ENCODE measurements at places on chromosomes 11 and 22.

DNA sequence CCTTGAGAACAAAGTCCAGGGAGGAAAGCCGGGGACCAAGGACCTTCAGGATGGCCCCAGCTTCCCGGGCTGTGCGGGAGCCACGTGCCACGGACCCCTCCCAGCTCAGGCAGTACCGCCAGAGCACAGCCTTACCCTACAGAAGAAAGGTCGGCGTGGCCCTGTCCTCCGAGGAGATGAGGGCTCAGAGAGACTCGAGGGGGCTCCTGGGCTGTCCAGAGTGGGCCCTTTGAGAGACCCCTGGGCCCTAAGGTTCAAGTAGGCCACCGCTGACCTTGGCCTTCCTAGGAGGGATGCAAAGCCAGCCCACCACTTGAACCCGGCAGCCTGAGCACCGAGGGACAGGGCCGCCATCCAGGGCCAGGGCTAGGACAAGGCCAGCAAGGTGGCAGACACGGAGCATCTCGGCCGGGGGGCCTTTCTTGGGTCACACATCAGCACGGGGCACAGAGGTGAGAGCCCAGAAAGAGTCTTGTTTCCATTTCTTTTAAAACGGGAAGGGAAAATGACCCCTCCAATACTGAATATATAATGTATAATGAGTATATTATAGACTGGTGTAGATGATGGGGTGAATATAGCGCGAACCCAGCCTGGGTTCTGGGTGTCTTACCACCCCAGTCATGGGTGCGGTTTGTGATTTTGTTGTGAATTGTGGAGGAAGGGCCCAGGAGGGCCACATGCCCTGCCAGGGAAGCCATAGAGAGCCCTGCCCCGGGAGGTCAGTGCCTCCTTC, 34.4 kb upstream of the PPARA start:
- DNase-seq = no peak

- no peak for DNase-seq
Observed at GRCh38 chr11:115406404-115406803, 97.8 kb downstream of the CADM1 start.

DNA sequence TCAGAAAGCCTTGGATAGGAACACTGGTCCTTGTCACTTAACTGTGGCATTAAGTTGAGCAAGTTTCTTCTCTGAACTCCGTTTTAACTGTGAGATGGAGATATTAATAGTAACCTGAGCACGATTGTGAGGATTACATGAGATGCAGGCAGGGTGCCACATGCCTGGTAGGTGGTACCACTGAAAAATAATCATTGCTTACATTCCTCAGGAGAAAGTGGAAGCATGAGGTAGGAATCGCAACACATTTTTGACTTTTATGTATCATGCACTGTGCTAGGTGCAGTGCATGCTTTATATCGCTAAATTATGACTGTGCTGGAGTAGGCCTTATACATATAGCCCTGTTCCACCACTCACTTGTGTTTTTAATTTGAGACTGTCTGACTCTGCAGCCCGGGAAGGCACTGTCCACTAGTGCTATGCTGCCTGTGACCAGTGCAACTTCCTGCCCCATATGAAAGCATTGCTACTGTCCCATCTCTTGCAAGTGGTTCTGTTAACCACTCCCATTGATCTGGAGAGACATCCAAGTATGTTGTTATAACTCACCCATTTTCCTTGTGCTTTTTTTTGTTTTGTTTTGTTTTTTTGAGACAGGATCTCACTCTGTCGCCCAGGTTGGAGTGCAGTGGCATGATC, 1.0 kb downstream of the UQCR10 start:
- no peak for DNase-seq

GRCh38 chr11:48270621-48271020, 7.0 kb downstream of the OR4X1 start:
- no peak for DNase-seq

GRCh38 chr11:66007201-66007634, 4.6 kb upstream of the CST6 start:
- DNase-seq = no peak

- DNase-seq = no peak
Observed at GRCh38 chr11:64643920-64644646, 53.1 kb downstream of the SLC22A12 start.

DNA sequence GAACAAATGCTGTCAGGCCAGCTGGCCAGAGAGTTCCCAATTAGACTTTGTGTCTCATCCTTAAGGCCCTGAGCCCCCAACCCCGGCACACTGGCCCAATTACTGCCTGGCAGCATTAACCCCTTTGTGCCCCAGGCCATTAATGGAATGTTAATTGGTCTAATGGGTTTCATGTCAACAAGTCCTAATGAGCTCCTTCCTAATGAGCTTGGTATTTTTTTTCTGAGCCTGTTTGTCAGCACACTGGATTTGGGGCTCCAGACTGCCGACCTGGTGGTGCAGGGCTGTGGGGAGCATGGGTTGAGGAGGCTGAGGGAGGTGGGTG, 148.8 kb downstream of the FEZ1 start:
- no peak for DNase-seq

GRCh38 chr11:61037441-61038093, 64.7 kb upstream of the CD5 start:
- DNase-seq = peak; percentile 66

DNA sequence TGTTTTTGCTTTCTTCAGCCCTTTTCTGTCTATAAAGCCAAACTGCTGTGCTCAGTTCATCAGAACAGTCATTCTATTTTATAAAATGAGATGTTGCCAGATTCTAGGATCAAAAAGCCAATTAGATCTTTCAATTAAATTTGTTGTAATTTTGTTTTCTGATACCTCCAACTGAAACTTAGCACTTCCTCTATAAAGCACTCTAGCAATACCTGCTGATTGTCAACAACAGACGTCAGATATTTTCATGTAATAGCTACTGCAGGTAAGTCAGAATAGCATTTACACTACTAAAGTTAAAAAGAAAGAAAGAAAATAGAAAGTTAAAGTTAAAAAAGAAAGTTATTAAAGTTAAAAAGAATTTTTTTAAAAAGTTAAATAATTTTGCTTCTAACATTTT, 19.6 kb downstream of the RRAS2 start:
- DNase-seq = no peak

DNA sequence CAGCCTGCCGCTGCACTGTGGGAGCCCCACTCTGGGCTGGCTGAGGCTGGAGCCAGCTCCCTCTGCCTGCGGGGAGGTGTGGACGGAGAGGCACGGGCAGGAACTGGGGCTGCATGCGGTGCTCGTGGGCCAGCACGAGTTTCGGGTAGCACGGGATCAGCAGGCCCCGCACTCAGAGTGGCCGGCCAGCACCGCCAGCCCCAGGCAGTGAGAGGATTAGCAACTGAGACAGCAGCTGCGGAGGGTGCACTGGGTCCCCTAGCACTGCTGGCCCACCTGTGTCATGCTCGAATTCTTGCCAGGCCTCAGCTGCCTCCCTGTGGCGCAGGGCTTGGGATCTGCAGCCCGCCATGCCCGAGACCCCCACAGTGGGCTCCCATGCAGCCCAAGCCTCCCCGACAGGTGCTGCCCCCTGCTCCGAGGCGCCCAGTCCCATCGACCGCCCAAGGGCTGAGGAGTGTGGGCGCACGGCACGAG, 24.0 kb upstream of the OR5B21 start:
- no peak for DNase-seq

DNA sequence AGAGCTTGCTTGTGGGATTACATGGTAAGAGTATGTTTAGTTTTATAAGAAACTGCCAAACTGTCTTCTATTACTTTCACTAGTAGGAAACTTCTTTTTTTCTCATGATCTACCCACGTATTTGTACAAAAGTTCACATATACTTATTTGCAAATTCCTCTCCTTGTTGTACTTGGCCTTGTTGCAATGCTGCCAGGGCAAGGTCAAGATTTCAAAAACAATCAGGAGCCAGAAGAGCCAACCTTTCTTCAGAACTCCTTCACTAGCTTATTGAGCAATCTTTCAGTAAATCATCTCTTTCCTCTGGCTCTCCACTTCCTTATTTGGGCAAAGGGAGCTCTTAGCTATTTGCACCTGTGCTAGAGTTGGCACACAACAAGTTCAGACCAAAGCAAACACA, 9.7 kb downstream of the SRSF8 start:
- DNase-seq = peak; percentile 74

- DNase-seq = no peak
Observed at GRCh38 chr11:128424851-128425285, 162.5 kb downstream of the ETS1 start.

- DNase-seq = peak; percentile 35
Observed at GRCh38 chr11:17354601-17354991, 3.0 kb downstream of the NCR3LG1 start.

DNA sequence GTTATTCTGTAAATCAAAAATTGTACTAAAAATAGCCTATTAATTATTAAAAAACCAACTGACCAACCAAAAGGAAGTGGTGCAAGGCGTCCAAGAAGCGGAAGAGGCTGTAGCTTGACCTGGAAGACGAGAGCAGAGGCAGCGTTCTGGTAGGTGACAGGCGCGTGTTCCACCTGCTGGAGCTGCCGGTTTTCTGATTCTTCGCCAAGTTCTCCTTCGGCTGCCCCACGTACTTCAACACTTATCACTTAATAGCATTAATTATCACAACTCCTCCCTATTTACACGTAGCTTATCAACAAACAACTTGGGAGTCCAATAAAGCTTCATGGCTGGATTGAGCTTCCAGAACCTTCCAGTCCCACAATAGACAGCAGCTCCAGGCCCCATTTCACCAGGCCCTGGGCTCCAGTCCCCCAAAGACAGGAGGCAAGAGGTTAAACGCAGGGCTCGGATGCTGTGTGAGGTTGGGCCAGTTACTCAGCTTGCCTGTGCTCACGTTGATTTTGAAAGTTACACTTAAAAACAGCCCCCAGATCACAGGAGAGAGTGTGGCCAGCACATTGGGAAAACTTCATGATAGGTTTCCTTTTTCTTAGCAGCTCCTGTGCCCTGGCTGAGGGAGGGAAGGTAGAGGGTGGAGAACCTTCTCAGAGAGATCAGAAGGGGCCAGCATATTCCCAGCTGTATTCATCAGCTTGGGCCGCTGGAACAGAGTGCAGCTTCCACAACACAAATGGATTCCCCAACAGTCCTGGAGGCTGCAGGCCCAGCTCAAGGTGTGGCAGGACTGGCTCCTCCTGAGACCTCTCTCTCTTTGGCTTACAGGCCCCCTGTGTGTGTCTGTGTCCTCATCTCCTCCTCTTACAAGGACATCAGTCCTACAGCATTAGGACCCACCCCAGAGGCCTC, 54.2 kb upstream of the FGF3 start:
- DNase-seq = no peak

- DNase-seq = peak; percentile 45
Observed at GRCh38 chr11:72091292-72091691, 10.6 kb downstream of the LRRC51 start.

DNA sequence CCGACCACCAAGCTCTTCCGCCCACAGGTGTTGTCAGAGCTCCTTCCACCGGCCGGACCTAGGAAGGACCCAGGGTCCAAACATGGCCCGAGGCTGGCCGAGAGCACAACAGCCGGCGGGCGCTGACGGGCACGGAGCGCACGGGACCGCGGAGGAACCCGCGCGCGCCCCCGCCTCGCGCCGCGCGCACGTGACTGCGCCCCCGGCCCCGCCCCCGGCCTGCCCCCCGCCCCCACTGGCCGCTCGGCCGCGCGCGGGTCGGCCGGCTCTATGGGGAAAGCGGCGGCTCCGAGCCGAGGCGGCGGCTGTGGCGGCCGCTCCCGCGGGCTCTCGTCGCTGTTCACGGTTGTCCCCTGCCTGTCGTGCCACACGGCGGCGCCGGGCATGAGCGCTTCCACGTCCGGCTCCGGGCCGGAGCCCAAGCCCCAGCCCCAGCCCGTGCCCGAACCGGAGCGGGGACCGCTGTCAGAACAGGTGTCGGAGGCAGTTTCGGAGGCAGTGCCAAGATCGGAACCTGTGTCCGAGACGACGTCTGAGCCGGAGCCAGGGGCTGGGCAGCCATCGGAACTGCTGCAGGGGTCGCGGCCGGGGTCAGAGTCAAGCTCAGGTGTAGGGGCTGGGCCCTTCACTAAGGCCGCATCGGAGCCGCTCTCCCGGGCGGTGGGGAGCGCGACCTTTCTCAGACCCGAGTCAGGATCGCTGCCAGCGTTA, at the start of gene OSBP2:
TSS of gene OSBP2 (plus strand) at position 235 of the 711 bp plus-strand sequence. CDS start at position 271, 36 bp downstream.
- DNase-seq = peak; percentile 27

- no peak for DNase-seq
Observed at GRCh38 chr11:113163291-113164030, 150.9 kb upstream of the TTC12 start.

DNA sequence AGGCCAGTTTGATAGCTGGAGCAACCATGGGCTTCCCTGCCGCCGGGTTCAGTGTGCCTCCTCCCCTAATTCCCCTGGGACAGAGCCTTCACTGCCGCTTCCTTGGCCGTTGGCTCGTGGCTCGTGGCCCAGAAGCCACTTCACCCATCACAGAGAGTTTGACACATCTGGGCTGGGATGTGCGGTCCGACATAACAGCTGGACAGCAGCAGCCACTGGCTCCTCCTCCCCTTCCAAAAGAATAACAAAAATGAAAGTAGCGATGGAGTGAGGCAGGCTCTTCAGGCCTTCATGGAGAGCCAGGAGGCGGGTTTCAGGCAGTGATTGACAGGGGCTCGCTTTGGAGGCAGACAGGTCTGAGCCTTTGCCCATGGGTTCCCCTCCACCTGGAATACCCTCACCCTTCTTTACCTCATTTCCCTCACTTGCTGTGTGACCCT, 8.2 kb downstream of the CREB3L1 start:
- peak; percentile 62 for DNase-seq

- DNase-seq = no peak
Observed at GRCh38 chr11:96293109-96293508, 49.9 kb downstream of the MAML2 start.

- DNase-seq = no peak
Observed at GRCh38 chr11:3056296-3057068, 741 bp downstream of the CARS1 start.

DNA sequence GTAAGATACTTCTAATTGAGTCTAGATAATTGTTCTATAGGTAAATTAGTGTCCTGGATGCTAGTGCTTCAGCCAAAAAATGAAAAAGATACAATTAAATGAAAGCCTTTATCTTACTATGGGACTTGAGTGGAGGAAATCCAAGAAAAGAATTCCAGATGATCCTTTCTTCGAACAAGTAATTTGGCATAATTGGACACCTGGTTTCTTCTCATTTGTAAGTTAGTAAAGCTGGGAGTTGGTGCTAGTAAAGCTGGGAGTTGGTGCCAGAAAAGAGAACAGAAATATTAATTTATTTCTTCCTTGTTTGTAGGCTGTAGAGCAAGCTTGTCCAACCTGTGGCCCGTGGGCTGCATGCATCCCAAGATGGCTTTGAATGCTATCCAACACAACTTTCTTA, 12.3 kb downstream of the OR51V1 start:
- no peak for DNase-seq

GRCh38 chr22:31533374-31533773, 37.0 kb downstream of the SFI1 start:
- DNase-seq = no peak

GRCh38 chr22:47572443-47572842, 810.0 kb downstream of the TBC1D22A start:
- no peak for DNase-seq

GRCh38 chr11:116420030-116420429, 352.8 kb downstream of the BUD13 start:
- no peak for DNase-seq

GRCh38 chr11:15714641-15715399, 600.1 kb downstream of the INSC start:
- no peak for DNase-seq

GRCh38 chr11:96222102-96222501, 120.9 kb downstream of the MAML2 start:
- DNase-seq = no peak

- DNase-seq = no peak
Observed at GRCh38 chr11:20489948-20490347, 102.4 kb downstream of the PRMT3 start.

Measured in MG63 (cell line).